ENCODE measurements at places on chromosomes 4 and X.
A peak's percentile ranks its signal among the peaks of the same experiment; 100 is the strongest.

- DNase-seq, result no peak
Observed at GRCh38 chrX:149493567-149494562, 11.2 kb downstream of the IDS start.

DNA sequence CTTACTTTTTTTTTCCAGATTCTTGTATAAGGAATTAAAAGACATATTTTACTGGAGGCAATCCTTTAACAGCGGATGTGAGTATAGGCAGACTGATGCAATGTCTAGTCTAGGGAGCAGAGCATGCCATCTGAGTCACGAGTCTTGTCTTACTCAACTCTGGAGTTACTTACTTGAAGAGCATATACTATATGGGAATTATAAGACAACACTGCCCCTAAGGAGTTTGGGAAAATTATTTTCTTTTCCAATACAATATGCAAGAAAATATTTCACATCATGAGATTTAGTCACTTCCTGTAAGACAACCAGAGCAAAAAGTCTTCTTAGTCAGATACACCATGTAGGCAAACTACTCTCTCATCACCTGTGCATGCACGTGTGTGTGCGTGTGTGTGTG is 537.3 kb upstream of the FTHL17 start:
- DNase-seq, result no peak

GRCh38 chrX:130079824-130080406 is 30.4 kb downstream of the ELF4 start:
- DNase-seq, result peak; percentile 55

GRCh38 chrX:153370293-153371055 is 30.7 kb downstream of the PNMA6E start:
- DNase-seq, result no peak

GRCh38 chrX:120269373-120270035 is 18.9 kb downstream of the ZBTB33 start:
- no peak for DNase-seq

- DNase-seq, result no peak
Observed at GRCh38 chr4:77235289-77235854, 78.4 kb downstream of the CCNG2 start.

- no peak for DNase-seq
Observed at GRCh38 chr4:21827575-21827974, 121.0 kb downstream of the KCNIP4 start.

DNA sequence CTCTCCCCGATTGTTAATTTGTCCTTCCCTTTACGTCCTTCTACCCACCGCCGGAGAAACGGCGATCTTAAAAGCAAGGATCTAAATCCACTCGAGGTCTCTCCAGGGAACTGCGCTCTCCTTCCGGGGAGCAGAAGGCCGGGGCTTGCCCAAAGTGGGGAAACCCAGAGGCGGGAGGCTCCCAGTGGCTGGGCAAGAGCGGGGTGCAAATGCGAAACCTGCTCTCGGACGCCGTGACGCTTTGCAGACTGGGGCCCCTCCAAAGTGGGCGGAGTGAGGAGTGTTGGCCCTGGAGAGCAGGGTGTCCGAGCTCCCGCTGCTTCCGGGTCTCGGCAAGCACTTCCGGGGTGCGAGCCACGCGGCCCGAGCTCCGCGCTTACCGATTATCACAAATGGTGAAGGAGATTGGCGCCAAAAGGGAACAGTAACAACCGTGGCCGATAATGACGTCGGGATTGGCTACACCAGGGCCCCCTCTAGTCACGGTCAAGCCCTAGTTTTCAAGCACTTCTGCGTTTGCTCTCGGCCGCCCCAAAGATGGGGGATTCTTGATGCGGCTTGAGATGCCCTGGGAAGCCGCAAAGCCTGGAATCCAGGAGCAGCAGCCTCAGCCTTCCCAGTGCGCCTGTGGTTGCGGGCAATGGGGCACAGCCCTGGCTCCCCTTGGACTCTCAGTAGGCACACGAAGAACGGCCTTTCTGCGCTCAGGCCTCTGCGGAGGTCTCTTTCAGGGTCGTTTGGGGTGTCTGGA is 29.0 kb downstream of the HAND2 start:
- no peak for DNase-seq

GRCh38 chr4:176762661-176763308 is 29.9 kb downstream of the VEGFC start:
- no peak for DNase-seq

GRCh38 chr4:95155759-95156451 is 392.9 kb downstream of the UNC5C start:
- DNase-seq, result no peak

DNA sequence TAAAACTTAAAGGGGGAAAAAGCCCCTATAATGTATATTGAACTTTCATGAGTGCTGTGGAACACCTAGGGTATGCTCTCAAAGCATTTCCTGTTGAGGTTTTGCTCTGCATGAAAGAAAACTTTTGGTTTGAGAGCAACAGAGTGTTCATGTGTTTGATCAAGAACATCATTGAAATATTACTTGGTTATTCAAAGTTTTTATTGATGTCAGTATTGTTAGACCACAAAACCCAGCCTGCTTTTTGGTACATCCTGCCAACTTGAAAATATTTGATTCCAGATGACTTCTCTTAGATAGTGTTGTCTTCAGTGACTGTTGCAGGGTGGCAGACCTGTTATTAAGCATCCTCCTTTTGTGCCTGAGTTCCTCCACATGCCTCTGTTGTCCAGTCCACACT is 68.0 kb downstream of the N4BP2 start:
- DNase-seq, result no peak

DNA sequence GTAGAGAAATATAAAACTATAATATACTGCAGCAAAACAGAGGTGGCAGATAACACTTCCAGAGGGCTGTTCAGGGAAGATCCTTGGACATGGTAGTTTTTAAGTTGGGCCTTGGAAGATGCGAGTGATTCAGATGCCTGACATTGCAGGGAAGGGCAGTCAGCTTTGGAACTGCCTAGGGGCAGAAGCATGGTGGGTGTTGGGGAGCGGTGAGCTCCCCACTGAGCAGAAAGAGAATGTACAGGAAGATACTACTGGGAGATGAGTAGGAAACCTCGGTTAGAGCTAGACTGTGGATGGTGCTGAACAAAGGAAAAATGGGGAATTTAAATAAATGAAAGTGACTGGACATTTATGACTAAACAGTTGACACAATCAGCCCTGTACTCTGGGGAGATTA is 24.9 kb upstream of the SEC24B start:
- no peak for DNase-seq

GRCh38 chr4:183399616-183400015 is 44.8 kb upstream of the CDKN2AIP start:
- no peak for DNase-seq

- no peak for DNase-seq
Observed at GRCh38 chrX:134737061-134737460, 78.8 kb upstream of the PLAC1 start.

- no peak for DNase-seq
Observed at GRCh38 chr4:168304744-168305459, 13.7 kb downstream of the DDX60 start.

- DNase-seq, result no peak
Observed at GRCh38 chrX:24412637-24413363, 52.3 kb upstream of the PDK3 start.

DNA sequence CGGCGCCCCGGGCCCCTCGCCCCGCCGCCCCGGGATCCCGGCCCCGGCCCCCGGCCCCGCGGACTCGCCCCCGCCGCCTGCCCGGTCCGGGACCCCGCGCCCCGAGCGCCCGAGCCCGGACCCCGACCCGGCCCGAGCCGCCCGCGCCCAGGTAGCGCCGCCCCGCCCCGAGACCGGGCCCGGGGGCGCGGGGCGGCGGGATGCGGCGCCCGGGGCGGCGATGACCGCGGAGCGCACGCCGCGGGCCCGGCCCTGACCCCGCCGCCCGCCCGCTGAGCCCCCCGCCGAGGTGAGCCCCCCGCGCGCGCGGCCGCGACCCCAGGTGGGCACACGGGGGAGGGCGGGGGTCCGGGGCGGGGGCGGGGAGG is 224 bp downstream of the FGFRL1 start:
- no peak for DNase-seq

DNA sequence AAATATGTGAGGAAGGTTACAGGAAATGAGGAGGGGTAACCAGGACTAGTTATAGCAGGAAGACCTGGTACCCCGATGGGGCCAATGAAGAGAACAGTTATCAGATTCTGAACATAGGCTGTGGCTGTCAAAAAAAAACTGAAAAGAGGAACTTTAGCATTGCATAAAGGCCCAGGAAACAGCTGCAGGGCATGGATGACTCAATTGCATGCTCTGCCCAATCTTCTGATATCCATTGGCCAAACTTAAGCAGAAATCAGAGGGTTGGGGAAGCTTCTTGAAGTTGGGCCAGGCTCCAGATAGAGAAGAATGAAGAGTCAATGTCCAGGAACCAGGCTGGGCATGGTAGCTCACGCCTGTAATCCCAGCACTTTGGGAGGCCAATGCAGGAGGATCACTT is 1222.4 kb upstream of the PRKX start:
- no peak for DNase-seq

GRCh38 chr4:78721747-78722146 is 54.4 kb upstream of the BMP2K start:
- DNase-seq, result no peak

GRCh38 chr4:122772986-122773385 is 40.5 kb downstream of the BBS12 start:
- DNase-seq, result no peak

- DNase-seq, result no peak
Observed at GRCh38 chr4:117467404-117467803, 382.0 kb upstream of the TRAM1L1 start.

GRCh38 chr4:56874166-56874565 is 33.5 kb upstream of the REST start:
- no peak for DNase-seq

DNA sequence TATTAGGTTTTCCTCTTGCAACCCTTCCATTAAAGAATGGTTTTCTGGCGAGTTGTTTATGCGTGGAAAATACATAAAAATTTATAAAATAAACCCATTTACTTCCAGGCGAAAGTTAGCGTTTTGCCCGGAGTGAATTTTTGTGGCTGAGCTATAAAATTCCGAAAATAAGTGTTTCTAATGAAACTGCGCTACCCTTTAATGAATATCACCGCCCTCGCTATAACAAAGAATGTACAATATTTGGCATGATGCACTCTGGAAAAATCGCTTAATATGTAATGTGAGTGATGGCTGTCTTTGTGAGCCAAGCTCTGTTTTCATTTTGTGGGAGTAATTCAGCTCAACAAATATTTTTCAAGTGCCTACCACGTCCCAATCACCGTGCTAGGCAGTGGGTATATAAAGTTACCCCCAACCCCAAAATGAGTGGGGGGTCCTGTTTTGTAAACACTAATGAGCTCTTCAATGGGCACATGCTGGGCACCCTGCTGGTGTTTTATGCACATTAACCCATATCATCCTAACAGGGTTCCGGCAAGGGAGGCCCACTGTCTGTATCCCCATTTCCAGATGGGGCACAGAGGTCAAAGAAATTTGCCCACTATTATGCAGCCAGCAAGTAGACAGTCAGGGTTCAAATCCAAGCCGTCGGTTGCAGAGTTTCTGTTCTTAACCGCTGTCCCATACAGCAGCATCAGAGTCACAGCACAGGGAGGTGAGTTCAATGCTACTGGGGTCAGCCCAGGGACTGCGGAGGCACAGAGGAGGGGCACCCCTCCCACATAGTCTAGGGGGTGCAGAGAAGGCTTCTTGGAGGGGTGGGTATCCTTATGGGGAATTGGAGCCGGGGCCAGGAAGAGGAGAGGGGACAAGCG is 65.7 kb upstream of the STX18 start:
- DNase-seq, result no peak

DNA sequence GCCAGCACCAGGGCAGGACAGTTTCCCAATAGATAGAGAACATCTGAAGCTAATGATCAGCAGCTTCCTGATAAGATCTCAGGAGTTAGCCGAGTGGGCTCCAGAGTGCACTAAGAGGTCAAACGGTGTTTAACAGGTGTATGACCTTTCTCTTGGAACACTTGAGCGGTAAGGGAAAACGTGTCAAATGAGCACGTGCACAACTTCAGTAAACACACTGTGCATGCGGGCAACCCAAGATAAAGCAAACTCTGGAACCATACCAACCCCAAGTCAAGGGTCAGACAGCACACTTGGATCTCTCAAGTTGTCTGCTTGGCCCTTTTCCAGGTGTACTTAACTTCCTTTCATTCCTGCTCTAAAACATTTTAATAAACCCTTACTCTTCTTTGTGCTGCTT is 1941.5 kb upstream of the PCDH10 start:
- no peak for DNase-seq

- no peak for DNase-seq
Observed at GRCh38 chr4:166838975-166839614, 395.2 kb downstream of the SPOCK3 start.

DNA sequence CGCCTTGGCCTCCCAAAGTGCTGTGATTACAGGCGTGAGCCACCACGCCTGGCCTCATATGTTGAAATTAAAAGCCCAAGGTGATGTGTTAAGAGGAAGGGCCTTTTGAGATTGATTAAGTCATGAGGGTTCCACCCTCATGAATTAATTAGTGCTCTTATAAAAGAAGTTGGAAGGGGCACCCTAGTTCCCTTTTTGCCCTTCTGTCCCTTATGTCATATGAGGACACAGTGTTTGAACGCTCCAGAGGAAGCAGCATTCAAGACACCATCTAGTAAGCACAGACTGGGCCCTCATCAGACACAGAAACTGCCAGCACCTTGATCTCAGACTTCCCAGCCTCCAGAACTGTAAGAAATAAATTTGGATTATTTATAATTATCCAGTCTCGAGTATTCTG is 5.1 kb upstream of the APLN start:
- no peak for DNase-seq

- no peak for DNase-seq
Observed at GRCh38 chrX:139801397-139801813, 93.4 kb upstream of the MCF2 start.

GRCh38 chrX:24790166-24790565 is 96.4 kb downstream of the POLA1 start:
- DNase-seq, result no peak

GRCh38 chr4:41852229-41852628 is 83.0 kb upstream of the TMEM33 start:
- DNase-seq, result no peak

DNA sequence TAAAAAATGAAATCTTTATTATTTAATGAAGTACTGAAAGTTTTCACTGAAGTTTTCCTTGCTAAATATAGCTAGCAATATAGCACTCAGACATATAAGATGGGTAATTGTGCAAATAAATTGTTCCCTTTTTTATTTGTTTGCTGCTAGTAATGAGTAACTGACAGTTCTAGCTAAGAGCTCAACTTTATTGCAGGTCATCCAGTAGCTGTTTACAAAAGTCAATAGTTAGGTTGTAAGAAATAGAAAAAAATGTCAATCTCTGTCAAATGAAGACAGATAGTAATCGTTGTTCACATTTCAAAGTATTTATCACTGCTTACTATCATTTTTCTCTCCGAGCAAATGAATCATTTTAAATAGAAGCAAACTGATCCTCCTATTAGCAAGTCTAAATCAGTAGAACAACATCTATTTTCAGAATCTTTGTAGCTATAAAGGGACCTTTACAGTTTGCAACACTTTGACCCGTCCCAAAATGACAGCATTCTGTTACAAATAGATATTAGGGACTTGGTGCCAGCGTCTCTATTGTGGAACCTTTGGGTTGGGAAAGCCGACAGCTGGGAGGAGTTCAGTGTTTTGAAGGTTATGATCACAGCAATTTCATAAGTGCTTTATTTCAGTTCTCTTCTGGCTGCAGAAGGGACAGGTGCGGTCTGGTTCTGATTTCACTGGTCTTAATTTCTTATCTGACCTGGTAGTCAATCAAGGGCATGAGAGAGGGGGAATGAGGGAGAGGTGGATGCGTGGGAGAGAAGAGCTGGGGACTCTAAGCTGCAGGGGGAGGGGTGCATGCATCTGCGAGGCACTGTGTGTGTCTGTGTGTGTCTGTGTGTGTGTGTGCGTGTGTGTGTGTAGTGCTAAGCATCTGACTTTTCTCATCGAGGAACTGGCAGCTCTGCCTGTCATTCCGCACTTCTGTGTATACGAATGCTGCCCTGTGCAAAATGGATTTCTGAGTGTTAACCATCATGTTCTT is 227.9 kb upstream of the PITX2 start:
- no peak for DNase-seq
